ENCODE measurements at places on chromosomes 12 and 14. TPM values are rescaled to one million over a fixed set of nuclear protein-coding genes. Genes with fewer than 3 reads are reported as not detected.

ATF7IP gene
- total RNA-seq: 34.2 TPM

DNA sequence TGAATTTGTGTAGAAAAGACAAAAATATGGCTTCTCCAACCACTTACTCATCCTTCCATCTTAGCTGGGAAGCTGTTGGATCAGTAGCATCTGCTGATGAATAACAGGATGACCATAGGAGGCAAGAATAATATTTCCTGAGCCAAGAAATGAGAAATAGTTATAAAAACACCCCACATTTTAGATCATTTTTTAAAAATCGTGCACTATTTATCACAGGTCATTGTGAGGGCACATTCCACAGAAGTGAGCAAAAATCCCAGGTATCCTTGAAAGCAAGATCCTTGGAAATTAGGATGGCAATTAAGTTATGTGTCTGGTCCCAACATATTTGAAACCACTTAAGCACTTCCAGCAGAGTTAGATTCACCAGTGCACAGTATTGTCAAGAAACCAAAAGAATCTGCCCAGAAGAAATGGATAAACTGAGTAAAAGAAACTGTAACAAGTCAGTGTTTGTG is 8.4 kb downstream of the FAR2 start:
- no peak for DNase-seq

- DNase-seq: peak; percentile 10
These were observed 187.7 kb downstream of the GALC start for GRCh38 chr14:87805315-87805723.

DNA sequence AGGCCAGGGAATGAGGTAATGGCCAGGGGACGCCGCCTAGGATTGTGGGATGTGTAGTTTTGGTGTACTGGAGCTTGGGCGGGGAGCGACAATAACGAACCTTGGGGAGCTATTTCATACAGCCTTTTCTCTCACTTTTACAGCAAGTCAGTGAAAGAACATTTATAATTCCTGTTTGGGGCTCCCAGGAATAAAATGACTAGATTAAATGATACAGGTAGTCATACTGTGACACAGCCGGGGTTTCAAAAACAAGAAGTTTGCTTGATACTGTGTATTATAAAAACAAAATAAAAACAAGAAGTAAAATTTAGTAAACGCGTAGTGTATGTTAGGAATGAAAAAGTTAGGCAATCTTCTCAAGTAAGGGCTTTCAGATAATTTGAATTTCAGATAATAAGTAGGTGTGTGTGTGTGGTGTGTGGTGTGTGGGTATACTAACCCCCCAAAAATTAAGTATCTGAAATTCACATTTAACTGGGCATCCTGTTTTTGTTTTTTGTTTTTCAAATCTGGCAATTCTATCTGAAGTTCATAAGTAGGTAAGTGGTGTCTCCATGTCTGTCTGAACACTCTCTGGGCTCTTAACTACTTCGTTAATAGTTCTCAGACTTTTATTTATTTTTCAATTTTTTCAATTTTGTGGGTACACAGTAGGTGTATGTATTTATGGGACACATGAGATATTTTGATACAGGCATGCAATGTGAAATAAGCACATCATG is 458 bp upstream of the DCTN2 start:
- DNase-seq: no peak

DNA sequence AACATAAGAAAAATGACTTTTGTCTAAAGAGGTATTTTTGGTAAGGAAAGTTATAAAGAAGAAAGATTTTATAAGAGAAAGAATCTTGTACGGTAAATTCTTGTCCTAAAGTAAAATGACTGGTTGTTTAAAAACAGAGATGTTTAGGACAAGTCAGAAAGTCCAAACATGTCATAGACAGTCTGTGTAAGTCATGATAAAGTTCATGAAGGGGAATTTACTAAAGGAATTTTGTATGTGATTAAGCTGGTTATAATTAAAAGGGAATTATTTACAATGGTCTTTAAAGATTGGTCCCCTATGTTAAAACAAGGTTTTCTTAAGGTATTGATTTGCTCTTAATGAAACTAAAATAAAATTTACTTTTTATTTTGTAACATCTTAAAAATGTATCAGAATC is 269.4 kb upstream of the CCDC196 start:
- no peak for DNase-seq

DNA sequence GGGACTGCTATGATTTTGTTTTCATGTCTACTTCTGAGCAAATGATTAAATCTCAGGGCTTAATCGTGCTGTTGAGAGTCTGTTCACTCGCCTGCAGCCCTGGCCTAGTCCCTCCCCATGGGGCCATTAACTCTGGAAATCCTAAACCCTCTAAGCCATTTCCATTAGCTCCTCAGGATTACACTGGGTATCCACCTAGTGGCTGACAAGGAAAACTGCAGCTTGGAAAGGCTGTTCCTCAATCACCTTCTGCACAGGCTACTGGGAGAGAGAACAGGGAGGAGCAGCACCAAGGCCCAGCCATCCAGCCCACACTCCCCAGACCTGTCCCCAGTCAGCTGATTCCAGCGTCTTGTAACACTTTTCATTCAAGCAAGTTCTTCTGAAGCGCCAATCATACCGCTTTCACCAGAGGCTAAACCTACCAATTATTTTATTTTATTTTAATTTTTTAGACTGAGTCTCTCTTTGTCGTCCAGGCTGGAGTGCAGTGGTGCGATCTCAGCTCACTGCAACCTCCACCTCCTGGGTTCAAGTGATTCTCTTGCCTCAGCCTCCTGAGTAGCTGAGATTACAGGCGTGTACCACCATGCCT is 48.7 kb downstream of the NEUROD4 start:
- DNase-seq: peak; percentile 68

DNA sequence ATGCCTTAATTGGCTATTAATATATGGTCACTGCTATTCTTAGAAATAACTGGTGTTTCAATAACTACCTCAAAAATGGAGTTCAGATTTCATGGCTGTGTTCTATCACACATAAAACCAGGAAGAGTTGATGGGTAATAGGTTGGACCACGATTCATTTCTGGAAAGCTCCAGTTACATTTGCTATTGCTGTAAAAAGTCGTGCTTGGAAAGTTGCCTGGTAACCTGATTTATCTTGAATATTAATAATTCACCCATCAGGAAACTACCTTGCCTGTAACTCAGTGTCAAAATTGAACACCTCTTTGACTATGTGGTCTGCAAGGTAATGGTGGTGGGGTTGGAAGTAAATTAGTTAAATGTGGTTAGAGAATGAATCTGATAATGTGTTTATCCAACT is 104.7 kb upstream of the IFNG-AS1 start:
- no peak for DNase-seq

DNA sequence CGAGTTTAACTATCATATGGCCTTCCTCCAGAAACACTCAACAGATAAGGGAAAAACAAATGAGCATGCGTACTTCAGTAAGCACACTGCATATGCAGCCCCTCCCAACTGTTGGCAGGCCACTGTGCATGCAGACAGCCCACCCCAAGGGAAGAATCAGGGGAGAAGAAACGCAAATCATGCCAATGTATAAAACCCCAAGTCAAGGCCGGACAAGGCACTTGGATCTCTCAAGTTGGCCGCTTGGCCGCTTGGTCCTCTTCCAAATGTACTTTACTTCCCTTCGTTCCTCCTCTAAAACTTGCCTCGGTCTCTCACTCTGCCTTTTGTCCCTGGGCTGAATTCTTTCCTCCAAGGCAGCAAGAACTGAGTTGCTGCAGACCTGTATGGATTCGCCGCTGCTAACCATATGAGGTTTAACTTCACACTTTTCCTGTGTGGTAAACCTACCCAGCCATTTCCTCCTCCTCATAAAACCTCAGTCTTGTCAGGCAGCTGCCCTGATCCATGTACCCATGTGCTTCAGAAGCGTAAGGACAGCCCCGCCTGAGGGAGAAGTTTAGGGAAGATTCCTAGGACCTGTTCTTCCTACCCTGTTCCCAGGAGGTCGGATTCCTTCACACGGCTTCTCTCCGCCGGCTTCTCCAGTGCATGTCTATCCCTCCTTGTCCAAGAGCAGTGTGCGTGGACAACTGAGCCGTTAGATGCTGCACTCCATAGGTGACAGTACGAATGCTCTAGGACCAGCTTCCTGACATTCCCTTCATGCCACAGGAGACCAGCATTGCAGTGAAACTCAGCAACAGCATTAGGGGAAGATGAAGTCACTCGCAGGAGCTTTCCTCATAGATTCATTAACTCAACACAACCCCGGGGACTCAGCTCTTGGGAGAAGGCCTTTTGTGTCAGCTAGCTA is 188.0 kb downstream of the MON2 start:
- no peak for DNase-seq

GRCh38 chr12:122026706-122027333 is 5.1 kb downstream of the BCL7A start:
- DNase-seq: no peak

GRCh38 chr12:81627336-81628189 is 131.6 kb downstream of the PPFIA2 start:
- peak; percentile 57 for DNase-seq

DNA sequence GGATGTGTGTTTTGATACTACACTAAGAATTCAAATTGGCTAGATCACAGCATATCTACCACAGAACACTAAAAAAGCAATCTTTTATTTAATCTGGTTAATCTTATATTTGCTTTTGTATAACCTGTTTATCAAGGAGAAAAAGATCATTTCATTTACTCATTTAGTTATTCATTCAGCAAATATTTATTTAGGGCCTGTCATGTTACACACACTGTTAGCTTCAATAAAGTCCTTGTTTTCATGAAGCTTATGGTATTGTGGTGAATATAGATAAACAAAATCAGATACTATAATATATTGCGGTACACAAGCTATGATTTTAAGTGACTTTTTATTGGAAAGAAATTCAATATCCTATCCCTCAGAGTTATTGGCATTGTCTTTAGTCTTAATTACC is 350.8 kb downstream of the LRFN5 start:
- no peak for DNase-seq

DNA sequence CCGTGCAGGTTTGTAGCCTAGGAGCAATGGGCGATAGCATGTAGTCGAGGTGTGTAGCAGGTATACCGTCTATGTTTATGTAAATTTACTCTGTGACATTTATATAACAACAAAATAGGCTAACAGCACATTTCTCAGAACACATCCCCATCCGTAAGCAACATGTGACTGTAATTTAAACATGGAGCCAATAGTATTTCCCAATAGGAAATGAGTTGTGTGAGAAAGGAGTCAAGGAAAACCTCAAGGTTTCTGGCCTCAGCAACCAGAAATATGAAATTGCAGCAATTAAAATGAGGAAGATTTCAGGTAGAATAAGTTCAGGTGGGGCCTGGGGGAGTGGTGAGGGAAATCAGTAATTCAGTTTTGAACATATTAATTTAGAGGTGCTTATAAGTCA is 136.0 kb downstream of the MSRB3 start:
- DNase-seq: no peak
